CD4-positive, alpha-beta T cell treated with Interferon alpha-2 for 1 hour (primary cell): ENCODE measurements at places on chromosomes 4 and X.

DNA sequence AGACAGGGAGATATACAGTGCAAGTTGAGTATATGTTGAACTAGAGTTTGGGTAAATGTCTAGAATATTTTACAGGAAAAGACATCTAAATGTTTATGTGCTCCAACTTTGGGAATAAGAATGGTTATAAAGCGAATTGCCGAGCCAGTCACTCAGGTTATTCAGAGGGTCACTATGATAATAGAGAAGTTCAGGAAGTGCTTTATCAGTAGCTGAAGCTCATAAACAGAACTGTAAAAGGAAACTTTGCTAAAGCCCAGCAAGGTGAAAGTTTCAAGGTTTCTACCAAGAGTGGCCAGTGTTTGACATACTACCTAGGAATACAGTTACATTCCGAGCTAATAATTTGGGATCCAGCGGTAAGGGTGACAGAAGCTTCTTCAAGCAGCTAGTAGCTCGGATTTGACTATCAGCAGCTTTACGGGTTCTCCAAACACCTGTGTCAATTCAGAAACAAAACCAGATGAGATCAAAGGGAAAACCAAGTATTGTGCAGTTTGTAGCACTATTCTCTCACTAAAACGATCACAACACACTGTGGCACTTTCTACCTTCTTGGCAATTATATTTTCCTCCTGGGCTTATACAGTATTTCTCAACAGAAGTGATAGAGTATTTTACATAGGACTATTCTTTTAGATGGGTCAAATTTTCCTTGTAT, 17.2 kb upstream of the BCLAF3 start:
- no peak for DNase-seq

GRCh38 chrX:129980001-129980401, 2.4 kb upstream of the BCORL1 start:
- no peak for DNase-seq

DNA sequence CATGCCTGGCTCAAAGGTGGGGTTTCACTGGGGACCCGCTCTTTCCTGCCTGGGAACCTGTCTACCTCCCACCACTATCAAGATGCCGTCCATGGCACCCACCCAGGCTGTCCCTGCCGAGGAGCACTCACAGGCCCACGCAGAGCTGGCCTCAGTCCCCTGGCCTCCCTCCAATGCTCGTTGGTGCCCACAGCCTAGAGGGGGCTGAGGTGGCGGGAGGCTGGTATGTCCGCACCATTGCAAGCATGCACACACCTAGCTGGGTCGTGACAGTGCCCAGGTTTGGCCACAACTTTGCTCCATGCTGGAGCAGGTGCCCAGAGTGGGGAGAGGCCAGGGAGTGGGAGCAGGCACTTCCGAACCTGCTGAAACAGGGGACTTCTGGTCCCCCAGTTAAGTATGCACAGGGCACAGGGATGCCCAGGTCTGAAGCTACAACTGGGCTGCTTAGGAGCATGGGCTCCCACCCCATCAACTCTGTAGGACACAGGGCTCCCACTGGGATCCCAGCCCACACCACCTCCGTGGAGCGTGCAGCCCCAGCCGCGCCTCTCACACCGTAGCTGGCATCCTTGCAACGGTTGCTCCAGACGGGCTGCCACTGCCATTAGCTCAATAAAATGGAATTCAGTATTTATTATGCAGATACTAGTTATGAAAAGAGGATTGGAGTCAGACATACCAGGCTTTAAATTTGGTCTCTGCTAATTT, 1376.1 kb upstream of the TENM3 start:
- DNase-seq: no peak

GRCh38 chrX:107551546-107551945, 76.8 kb upstream of the PRPS1 start:
- DNase-seq: no peak
